ENCODE measurements at places on chromosomes 5 and 9.

- DNase-seq: peak; percentile 21
Measured at GRCh38 chr9:132994410-132995120, 16.1 kb downstream of the GFI1B start.

- DNase-seq: no peak
Measured at GRCh38 chr5:7717691-7718090, 133.2 kb downstream of the CFAP90 start.

GRCh38 chr5:143314659-143315058 lies 88.8 kb downstream of the NR3C1 start:
- DNase-seq: peak; percentile 81

DNA sequence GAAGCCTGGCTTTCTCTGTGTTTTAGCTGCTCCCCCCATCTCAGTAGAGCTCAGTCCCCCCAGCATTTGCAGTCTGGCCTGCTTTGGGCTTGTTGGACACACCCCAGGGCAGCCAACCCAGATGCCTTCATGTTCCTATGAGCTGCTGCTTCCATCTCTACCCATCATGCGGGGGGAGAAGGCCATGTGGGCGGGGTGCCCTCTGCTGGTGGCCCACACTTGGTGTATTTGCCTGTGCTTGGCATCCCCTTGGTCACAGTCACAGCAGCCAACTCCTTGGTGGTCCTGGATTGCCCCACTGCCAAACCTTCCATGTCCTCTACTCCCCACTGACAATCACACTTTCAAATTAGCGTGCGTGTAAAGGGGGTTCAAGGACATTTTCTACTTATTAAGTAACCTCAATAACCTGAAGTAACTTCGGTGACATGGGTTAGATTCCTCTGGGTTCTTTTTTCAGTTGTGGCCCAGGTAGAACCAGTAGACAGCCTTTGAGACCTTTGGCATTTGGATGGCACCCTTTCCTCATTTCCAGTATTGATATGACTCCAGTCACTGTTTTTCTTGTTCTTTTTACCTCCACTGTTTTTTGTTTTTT lies 42.8 kb downstream of the SNX30 start:
- peak; percentile 43 for DNase-seq

DNA sequence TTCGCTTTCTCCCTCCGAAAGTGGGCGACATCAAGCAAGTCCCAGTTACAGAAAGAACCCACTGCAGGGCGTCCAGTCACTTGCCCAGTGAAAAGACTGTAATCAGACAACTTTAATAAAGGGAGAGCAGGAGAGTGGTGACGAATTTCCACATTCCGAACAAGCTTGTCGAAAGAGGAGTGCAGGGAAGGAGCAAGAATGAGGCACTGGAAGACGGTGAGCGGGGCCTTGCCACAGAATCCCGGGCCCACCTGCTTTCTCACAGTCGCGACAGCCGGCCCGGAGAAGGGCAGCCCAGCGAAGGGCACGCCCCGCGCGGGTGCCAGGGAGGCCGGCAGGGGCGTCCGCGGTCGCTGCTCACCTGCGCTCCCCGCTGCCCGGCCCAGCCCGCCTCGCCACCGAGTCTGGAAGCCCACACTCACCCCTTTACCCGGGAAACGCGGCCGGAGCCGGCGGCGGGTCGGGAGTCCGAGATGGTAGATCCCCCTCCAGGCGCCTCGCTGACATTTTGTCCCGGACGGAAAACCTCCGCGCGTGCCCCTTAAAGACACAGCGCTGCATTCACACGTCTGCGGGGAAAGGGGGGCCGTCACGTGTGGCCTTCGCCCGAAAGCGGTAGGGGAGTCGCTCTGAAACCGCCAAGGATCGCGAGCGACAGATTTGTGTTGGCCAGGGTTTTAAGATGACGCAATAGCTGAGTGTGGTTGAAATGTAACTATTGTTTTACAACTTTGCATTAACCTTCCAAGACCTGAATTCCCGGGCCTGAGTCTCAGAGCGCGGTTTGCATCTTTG lies at the start of gene ZBED3:
Gene ZBED3, minus strand, starts transcription at position 597 of the 795 bp plus-strand sequence. CDS start 9,407 bp downstream, outside the sequence.
- peak; percentile 81 for DNase-seq

- DNase-seq: no peak
Measured at GRCh38 chr5:150653762-150654556, 7.1 kb upstream of the MYOZ3 start.

DNA sequence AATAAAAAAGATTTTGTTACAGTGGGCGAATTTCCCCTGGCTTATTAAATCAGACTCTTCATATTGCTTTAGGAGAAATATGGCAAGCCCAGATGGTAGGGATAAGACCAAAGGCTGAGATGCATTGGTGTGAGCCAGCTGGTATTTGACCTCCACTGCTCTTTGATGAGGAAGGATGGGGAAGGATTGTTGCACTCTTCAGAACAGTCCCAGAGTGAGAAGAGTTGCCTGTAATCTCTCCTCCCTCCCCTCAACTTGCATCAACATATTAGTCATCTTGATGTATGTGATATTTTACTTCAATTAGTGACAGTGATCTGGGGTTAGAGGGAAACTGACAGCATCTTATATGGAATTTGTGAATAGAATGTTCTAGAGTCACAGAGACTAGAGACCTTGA lies 136.6 kb downstream of the ADAMTS12 start:
- peak; percentile 29 for DNase-seq
